ENCODE measurements at places on chromosomes 12 and 14. TPM values are rescaled to one million over a fixed set of nuclear protein-coding genes. Genes with fewer than 3 reads are reported as not detected.

DNA sequence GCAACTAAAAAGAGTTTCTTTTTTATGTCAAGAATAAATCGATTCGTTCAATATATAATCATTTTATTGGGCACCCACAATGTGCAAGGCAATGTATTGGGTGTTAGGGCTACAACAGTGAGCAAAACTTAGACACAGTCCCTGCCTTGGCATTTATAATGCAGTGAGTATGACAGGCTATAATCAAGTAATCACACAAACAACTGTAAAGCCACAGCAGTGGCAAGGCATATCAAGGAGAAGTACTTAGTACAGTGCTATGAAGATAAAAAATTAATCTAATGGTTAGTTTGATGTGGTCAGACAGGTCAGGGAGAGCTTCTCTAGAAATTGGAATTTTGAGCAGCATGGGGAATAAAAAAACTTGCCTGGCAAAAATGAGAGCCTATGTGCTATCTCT, 39.5 kb upstream of the OTOGL start:
- DNase-seq = no peak

DNA sequence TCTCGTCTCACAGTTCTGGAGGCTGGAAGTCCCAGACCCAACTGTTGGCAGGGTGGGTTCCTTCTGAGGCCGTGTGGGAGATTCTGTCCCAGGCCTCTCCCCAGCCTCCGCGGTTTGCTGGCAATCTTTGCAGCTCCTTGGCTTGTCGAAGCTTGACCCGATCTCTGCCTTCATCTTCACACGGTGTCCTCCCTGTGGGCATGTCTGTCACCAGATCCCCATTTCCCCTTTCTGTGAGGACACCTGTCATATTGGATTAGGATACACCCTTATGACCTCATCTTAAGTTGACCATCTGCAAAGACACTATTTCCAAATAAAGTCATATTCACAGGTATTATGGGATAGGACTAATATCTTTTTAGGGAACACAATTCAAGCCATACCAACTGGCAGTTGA, 22.6 kb upstream of the LRP1-AS start:
- DNase-seq = no peak

DNA sequence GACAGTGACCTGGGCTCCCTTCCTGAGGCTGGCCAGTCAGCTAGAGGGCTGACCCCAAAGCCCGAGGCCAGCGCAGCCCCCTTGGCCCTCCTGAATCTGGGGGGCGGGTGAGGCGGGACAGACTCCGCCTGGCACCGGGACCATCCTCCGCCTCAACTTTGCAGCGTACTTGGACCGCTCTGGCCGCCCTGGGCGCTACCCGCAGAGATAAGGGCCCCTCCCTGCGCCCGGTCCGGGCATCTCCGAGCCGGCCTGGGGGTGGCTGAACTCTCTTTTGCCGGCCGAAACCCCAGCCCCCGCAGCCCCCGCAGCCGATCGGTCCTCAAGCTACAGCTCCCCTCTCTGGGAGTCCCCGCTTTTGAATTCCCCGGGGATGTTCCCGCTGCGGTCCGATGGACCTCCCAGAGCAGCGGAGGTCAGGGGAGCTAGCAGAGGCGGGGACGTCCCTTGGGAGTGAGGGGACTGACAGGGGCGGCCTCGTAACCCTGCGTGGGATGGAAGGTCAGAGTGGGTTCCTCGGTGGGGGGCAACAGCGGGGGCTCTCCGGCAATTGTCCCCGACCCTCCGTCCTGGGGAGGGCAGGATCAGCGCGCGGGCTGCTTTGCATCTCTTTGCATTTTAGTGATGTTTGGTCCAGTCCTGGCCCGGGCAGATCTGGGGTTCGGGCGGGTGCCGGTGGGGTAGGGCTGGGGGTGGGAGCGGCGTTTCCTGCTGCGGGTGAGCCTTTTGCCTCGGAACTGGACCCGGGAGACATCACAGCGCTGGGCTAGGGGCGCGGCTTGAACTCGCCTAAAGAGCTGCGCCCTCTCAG, at the start of gene CRIP1:
TSS of gene CRIP1 (plus strand) at position 724 of the 811 bp plus-strand sequence. CDS start 374 bp downstream, outside the sequence.
- no peak for DNase-seq

DNA sequence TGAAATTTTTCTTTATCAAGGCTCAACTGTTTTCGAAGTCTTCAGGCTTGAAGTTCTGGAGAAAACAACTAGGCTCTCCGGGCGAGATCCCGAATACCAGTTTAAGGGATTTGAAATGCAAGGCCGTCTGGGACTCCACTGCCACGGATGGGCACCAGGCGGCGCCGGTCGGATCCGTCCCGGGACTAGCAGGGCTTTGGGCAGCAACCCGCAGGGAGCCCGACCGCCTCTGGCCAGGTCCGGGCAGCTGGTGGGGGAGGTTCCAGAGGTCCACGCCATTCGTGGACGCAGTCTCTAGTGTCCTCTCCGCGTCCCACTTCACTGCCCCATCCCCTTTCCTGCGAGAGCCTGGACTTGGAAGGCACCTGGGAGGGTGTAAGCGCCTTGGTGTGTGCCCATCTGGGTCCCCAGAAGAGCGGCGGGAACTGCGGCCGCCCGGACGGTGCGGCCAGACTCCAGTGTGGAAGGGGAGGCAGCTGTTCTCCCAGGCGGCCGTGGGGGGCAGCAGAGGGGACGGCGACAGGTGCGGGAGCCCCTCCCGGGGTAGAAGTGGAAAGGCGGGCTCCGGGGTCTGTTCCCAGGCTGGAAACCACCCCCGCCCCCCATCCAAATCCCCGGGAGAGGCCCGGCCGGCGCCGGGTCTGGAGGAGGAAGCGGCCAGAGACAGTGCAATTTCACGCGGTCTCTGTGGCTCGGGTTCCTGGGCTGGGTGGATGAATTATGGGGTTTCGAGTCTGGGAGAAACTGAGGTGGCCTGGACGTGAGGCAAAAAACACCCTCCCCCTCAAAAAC, 838 bp upstream of the ERBB3 start:
- peak; percentile 74 for DNase-seq

GRCh38 chr14:78202976-78203375, 32.8 kb downstream of the NRXN3 start:
- no peak for DNase-seq

DNA sequence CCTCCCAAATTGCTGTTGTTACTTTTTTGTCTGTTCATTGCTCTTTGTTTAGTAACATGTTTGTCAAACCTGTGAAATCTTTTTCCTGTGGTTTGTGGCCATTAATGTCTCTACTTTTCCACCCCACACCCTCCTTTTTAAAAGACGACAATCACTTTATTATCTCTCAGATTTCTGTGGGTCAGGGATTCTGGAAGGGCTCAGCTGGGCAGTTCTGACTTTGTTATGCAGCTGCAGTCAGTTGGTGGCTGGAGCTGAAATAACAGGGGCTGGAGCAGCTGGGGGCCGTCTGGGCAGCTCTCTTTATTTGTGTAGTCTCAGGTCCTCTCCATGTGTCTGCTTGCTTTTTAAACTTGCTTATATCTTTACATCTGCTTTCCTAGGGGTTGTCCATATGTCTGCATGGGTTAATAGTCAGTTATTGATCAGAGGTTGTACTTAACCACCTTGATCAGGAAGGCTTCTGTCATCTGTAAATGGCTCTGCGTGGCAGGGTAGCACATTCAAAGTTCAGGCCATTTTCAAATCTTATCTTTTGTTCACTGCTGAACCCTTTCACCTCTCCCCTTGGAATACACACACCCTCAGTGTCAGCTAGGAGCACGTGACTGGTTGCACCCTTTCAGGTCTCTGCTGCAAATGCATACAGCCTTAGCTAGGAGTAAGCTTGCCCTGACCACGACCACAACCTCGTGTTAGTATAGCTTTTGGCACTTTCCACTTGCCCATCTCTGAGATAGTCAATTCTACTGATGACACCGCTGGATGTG, 27.9 kb downstream of the BORCS5 start:
- no peak for DNase-seq

DNA sequence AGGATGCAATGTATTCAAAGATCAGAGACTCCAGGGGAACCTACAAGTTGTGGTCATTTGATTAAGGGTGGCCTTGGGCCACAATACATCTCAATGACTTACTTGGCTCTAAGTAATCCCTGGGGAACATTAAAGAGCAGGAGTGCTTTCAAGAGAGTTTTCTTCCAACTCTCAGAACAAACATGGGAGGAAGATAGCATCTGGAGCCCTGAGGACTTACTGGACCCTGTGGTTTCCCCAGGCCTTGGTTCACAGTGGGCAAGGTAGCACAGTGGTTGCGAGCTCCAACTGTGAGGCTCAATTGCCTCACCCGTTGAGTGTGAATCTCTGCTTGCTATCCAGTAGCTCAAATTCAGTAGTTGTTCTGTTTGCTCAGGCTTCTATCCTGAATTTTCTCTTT, 32.4 kb downstream of the STXBP6 start:
- DNase-seq = no peak

- DNase-seq = no peak
These were observed 16.5 kb downstream of the ITPK1 start for GRCh38 chr14:93099196-93099595.

GRCh38 chr12:113152835-113153814, 3.6 kb downstream of the CFAP73 start:
- DNase-seq = peak; percentile 76

GRCh38 chr12:52056801-52057637, 5.8 kb downstream of the NR4A1 start:
- no peak for DNase-seq

DNA sequence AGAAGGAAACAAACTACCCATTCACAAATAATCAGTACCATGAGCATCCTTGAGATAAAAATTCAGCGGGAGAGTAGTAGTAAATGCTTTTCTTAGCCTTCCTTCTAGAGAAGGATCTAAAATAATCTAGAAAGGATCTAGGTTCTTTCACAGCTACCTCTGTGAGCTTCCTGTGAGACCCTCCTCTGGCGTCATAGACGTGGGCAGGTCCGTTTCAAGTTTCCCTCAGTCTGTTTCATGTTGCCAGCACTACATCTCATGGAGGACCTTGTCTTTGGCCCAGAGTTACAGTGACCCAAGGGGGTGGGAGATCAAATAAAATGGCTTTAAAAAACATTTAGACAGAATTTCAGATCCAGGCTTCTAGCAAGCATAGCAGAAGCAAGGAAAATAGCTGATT, 13.6 kb downstream of the DAAM1 start:
- no peak for DNase-seq

DNA sequence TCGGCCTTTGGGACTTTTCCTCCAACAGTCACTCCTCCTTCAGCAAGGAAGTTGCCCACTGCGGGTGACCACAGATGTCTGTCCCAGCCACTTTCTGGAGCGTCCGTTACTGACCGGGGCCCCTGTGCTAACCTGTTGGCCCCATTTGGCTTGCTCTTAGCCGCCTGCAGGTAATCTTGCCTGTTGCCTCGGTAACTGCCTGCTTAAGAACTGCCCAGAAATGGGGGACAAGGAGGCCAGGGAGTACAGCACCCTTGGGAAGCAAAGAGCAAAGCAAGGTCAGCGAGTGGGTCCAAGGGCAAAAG, 338.8 kb upstream of the SFSWAP start:
- DNase-seq = no peak

GRCh38 chr12:51905471-51906429, 1.6 kb upstream of the ACVRL1 start:
- no peak for DNase-seq

DNA sequence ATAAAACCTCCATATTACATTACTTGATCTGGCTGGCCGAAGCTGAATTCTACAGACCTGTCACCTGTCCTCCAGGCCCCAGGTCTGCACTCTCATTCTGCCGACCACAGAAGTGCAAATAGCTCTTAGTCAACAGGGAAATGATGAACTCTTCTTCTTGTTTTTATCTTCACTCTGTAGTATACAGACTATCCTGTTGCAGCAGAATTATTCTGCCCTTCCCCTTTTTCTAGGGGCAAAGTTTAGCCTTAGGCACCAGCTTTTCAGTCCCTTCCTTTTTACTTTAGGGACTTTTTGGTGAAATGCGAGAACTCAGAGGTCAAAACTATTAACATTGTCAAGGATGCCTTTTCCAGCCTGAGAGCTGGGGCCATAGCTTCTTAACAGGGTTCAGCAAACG, 229.6 kb upstream of the EGLN3 start:
- DNase-seq = no peak

- DNase-seq = no peak
These were observed 659.6 kb upstream of the TBX3 start for GRCh38 chr12:115343601-115344000.

- DNase-seq = no peak
These were observed 151.6 kb downstream of the SEC23A start for GRCh38 chr14:38951451-38951850.

GRCh38 chr12:124386661-124387527, 92.0 kb downstream of the RFLNA start:
- no peak for DNase-seq

GRCh38 chr14:67440513-67440912, 28.5 kb upstream of the PLEK2 start:
- DNase-seq = no peak

DNA sequence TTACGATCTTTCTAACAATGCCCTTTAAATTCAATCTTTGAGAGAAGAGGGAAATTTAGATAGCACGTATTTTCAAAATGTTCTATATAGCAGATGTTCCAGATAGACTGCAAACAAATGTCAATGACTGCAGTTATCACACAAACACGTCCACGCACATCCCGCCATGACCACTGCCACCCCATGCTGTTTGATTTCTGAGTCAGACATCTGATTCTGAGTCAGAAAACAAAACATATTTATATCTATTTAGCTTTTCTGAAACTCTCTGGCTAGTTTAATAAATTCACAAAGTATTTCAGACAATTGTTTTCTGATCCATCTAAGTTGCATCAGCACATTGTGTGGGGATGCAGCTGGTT, 105.9 kb upstream of the BCAT1 start:
- no peak for DNase-seq

DNA sequence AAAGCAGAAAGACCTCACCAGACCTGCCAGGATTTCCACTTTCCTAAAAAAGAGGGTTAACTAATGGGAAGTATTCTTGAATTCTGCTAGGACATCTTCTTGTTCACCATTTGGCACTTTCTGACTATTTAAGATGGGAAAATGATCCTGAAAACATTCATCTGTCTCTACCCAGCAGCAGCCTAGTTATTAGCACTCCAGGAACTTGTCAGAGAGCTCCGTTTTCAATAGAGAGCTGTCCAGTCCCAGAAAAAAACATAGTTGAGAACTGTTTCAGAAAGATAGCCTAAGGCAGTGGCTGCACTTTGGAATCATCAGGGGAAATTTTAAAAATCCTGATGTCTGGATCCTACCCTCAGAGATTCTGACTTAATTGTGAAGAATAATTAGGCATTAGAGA, 22.1 kb upstream of the CEP83 start:
- DNase-seq = no peak

DNA sequence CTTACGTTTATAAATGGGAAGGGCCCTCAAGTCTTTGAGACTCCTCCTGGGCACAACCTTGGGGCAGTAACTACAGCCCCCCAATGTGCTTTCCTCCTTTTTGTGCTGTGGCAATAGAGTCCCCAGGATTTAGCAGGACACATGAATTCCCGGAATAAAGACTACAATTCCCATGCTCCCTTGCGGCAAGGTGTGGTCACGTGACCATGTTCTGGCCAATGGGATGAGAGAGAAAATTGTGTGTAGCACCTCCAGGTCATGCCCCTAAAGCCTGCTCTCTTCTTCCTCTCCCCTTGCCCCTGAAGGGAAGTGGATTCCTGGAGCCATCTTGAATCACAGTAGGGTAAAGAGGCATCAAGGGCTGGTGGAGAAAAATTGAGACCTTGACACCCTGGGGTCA, 295.1 kb upstream of the SFSWAP start:
- no peak for DNase-seq

GRCh38 chr12:26046203-26046602, 78.6 kb downstream of the BHLHE41 start:
- DNase-seq = no peak

Gene GDF3
- total RNA-seq = not detected

Gene AQP6
- 0.62 TPM for total RNA-seq

Gene P3H3
- total RNA-seq = 11.2 TPM

Gene ZC2HC1C
- 2.8 TPM for total RNA-seq

Gene LRP1-AS
- not detected for total RNA-seq

Gene ETNK1
- total RNA-seq = 182 TPM

Gene IL23A
- total RNA-seq = not detected

Gene PLXNC1
- total RNA-seq = 39.5 TPM

Gene GPR162
- total RNA-seq = 61.3 TPM
